Urinary bladder (tissue), 4 donors: ENCODE measurements at places on chromosomes 7 and 10. TPM values are rescaled to one million over a fixed set of nuclear protein-coding genes. Genes with fewer than 3 reads are reported as not detected.

DNA sequence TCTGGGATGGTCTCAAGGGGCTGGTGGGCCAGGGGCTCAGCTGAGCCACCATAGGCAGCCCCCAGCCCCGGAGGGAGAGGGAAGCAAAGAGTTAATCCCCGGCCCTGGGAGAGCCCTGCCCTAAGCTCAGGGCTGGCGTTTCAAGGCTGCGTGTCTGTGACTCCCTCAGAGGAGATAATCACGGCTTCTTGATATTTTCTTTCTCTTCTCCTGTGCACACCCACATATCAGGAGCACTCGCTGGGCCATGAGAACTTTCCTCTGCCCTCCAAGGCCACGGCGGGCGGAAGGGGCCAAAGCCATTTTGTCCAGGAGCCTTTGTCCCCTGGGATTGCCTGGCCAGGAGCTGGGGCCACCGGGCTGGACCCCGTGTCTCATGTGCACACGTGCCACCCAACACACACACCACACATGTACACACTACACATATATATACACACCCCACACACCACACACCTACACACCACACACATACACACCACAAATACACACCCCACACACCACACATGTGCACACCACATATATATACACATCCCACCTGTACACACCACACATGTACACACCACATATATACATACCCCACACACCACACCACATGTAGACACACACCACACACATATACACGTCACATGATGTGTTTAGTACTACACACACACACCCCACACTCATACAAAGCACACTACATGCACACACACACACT is 16.9 kb downstream of the VENTX start:
- DNase-seq = no peak

The AKR1D1 gene
- not detected for total RNA-seq

The CALML3 gene
- total RNA-seq = not detected

The MAGI2 gene
- total RNA-seq = 37.4 TPM

The VCL gene
- 226 TPM for total RNA-seq

DNA sequence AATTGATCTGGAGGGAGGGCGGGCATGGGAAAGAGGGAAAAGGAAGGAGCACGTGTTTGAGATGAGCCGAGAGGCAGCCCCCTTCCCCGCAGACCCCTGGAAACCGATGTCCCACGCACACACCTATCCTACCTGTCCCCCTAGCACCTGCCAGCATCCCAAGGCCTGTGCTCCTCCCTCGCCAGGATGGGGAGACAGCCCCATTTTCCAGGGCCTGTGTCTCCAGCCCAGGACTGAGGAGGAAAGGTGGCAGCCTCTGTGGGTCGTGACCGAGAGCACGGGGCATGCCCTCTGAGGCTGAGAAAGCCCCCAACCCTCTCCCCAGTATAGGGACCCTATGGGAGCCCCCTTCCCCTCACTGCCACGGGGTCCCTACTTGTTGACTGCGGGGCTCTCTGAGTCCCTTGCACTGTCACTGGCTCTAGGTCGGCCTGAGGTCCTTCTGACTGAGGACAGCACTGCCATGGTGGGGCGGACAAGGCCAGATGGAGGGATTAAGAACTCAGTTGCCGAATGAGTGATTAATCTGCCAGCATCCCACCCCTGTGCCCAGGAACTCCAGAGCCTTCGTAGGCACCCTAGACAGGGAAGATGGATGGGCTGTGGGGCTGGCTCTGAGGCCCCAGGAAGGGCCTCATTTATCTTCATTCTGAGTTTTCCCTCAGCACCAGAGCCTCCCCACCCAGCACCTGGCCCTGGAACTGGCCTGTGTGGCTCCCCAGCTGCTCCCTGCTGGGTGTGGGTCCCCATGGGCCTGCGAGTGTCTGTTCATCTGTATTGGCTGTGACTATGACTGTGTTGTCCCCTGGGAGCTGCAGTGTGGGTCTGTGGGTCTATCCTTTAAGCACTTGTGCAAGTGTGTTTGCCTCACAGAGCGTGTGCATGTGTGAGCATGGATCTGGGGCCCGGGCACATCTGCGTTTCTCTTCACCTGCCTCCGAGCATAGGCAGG is 26.0 kb downstream of the CRHR2 start:
- no peak for DNase-seq

DNA sequence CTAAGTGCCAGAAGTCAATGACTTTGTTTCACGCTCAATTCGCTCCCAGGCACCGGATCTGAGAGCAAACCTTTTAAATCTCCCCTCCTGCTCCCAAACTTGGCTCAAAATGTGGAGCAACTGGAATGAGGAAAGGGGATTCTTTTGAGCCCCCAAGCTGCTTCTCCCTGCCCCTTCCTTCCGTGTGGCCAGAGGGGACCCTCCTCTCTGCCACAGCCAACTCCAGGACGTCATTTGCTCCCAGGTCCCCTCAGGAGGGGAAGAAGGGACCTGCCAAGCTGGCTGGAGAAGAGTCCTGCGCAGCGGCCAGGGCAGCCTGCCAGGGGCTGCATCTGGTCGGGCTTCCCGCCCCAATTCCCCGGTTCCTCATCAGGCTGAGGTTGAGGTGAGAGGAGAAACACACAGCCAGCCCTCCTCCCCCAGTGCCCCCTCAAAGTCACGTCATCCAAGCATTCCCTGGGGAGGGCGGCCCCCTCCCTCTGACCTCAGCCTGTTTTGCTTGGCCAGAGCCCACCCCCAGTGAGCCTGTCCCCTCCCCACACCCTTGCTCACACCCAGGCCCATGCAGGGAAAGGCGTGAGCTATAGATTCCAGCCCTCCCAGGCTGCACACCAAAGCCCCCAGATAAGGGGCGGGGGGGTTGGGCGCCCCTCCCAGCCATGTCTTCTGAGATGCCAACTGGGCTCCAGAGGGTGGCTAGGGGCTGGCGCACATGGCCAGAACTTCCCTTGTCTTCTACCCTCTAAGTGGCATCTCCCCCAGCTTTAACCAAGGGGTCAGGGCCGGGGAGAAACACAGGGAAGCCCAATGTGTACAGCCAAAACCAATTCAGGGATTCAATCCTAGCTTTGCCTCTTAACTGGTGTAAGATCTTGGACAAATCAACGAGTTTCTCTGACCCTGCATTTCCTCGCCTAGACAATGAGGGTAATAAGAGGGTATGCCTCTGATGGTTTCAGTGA is 35.0 kb downstream of the SH3PXD2A start:
- no peak for DNase-seq

GRCh38 chr7:12756821-12757220 is 69.4 kb downstream of the ARL4A start:
- DNase-seq = no peak

The PKD2L1 gene
- not detected for total RNA-seq

DNA sequence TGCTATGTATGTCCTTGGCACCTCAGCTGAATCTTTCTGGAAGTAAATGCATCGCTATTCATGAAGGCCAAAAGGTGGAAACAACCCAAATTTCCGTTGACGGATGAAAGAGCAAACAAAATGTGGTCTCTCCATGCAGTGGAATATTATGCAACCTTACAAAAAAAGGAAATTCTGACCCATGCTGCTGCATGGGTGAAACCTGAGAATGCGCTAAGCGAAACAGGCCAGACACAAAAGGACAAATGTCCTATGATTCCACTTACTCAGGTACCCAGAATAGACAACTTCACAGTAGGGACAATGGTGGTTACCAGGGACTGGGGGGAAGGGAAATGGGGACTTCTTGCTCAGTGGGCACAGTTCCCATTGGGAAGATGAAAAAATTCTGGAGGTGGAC is 158.8 kb downstream of the CAMK1D start:
- DNase-seq = no peak

The ADK gene
- total RNA-seq = 42.8 TPM

The OR2A42 gene
- 0.42 TPM for total RNA-seq

GRCh38 chr7:118872568-118872967 is 648.1 kb downstream of the ANKRD7 start:
- DNase-seq = no peak

- DNase-seq = no peak
Observed at GRCh38 chr10:50512743-50513416, 110.9 kb downstream of the SGMS1 start.

DNA sequence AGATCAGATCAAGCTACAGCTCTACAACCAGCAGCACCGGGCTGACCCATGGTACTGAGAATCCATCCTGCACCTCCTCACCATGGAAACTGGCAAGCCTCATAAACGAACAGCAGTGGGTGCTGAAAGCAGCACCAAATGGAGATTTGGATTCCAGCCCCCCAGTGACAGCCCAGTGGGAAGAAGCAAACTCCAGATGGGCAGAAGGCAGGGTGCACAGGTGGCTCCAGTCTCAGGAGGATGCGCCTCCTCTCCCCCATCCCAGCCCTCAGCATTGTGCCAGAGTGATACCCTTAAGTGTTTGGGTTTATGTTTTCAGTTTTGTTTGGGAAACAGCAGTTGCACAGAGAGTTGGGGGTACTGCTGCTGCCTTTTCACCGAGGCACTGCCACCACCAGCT is 20.6 kb upstream of the SMO start:
- DNase-seq = no peak

DNA sequence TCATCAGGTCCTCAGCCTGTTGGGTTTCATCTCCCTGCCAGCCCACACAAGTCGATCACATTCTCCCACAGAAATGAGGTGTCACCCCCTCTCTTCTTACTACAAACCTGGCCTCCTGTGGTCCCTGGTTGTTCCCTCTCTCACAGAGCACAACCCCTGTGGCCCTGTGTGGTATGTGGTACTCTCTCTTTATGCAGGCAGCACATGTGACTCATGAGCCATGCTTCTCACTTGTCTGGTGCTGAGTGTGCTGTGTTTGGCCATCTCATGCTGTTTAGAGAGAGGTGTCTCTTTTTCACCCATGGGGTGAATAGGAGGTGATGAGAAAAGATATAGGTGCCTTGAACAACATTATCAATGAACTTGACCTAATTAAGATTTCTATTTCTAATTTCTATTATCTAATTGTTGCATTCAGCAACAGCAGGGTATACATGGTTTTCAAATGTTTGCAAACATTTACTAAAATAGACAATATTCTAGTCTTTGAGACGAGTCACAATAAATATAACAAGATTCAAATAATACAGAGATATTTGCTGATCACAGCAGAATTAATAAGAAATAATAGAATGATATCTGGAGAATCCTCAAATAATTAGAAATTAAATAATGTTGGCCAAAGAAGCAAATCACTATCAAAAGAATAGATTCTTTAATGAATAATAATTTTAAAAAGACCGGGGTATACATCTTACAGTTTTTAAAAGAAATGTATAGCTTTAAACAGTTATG is 633.8 kb upstream of the IGFBP3 start:
- DNase-seq = no peak

GRCh38 chr10:11795101-11795920 is 27.8 kb upstream of the PROSER2 start:
- no peak for DNase-seq

The FAM241B gene
- total RNA-seq = not detected

DNA sequence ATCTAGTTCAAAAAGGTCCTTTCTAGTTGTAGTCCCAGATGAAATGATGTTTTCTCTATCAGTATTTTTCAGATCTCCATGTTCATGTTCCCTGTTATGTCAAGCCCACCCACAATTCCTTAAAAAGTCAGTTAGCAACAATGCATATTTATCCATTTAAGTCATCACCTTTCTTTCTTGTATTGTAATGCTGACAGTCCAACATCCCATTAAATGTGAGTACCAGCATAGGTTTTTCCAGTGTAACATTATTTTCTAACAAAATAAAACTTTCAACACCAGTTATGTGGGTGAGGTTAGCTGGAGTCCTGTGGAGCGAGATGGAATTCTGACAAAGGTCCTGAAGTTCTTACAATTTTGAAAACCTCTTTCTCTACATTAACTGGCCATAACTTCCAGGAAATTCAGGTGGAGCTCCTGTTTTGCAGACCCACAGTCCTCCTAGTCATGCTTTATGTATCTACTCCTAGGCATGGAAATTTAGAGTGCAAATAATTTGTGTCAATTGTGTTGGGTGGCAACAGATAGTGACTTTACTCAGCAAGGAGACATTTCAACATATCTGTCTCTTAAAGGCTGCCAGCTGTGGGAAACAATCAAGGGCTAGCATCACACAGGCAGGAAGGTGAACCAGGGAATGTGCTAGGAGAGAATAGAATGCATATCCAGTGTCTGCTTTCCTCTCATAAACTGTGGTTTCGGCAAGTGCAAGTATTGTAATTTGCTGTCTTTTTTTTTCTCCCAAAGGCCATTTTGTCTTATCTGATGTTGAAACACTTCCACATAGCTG is 162.6 kb downstream of the MTERF1 start:
- DNase-seq = no peak

The SAMD9 gene
- 29.0 TPM for total RNA-seq
